ENCODE measurements at places on chromosomes 4 and X. TPM values are rescaled to one million over a fixed set of nuclear protein-coding genes. Genes with fewer than 3 reads are reported as not detected.

F9 gene
- not detected for total RNA-seq

PFKFB1 gene
- 0.65 TPM for total RNA-seq

SPATA4 gene
- not detected for total RNA-seq

POU4F2 gene
- not detected for total RNA-seq

GC gene
- total RNA-seq, result not detected

PLP1 gene
- not detected for total RNA-seq

SLC16A2 gene
- total RNA-seq, result 0.06 TPM

SASH3 gene
- 241 TPM for total RNA-seq

SHOX gene
- not detected for total RNA-seq

LRCH2 gene
- total RNA-seq, result not detected

- DNase-seq, result no peak
Observed at GRCh38 chr4:37434469-37434868, 189.9 kb downstream of the NWD2 start.

- DNase-seq, result no peak
Observed at GRCh38 chrX:2748171-2748814, 3.5 kb upstream of the XG start.

GRCh38 chr4:110680265-110680664, 57.4 kb upstream of the PITX2 start:
- DNase-seq, result no peak

DNA sequence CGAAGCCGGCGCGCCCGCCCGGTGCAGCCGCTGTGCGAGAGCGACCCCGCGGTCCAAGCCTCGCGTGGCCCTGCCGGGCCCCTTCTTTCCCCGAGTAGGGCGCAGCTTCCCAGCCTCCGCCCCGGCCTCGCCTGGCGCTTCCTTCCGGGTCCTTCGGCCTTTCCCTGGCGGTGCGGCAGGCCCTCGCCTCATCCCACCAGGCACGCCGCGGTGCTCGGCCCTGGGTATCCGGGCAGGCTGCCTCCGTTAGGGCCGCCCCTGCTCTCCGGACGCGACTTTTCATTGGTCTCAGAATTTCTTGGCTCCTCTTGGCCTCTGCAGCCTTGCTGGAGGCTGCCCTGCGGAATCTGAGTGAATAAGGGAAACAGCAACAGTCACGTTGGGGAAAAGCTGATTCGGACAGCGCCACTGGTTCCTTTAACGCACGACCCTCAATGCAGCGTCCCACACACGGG, 429 bp downstream of the UVSSA start:
- DNase-seq, result no peak

DNA sequence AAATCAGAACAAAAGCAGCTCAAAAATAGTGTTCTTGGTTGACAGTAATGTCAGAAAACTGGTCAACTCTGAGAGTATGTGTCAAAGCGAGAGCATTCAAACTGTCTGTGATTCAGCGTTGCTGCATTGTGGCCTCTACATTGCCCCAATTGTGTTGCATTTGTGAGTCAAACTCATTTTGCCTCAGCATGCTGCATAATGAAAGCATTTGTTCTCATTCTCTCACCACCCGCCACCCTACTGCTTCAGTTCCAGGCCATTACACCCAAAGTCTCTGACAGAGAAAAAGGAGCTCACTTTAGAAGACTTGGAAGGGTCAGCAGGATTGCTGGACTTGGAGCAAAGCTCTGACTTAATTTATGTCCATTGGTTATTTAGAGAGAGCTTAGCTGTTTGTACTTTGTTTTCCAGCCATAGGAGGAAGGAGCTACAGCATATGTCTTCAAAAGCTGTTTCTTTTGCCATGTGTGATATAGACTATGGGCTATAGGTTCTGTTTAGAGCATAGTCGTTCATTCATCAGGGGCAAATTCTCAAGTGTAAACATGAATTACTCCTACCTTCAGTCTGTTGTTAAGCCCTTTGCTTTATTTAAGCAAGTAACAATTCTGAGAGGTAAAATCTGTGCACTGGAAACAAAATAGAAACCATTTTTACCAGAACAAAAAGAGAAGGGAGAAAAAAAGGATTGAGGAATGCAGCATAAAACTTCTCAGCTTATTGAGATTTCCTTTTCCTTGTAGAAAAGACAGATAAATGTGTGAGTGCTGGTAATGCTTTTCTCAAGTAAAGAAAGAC, 153.4 kb upstream of the ANK2 start:
- no peak for DNase-seq

DNA sequence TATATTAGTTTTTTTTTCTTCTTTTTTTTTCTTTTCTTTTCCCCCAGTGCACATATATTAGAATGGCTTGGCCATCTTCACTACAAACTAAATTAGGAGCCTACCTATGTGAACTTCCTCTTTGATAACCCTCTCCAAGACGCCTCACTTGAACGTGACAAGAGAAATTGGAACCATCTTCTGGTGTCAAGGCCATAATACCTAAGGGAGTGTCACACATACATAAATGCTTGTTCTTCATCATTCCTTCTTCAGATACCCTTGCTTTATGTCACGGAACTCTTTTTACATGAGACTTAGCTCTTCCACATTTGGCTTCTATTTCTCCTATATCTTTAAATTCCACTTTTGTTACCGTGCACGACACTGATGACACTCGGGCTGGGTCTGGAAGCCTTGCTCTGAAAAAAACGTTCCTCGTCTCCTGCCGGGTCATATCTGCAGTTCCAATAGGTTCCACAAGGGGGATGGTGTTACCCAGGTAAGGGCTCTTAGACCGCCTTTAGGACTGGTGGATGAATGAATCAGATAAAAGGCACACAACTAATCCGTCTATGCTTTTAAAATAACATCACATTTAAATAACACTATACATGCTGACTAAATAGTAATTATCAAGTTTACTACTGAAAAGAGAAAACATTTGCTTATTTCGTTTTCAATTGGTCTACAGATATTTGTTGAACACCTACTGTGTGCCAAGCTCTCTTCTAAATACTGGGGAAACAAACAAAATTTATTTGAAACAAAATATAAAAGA, 19.9 kb downstream of the DGAT2L6 start:
- DNase-seq, result peak; percentile 27

- DNase-seq, result no peak
Observed at GRCh38 chrX:73916931-73917667, 354.1 kb downstream of the CHIC1 start.

- no peak for DNase-seq
Observed at GRCh38 chrX:105266456-105266855, 46.0 kb upstream of the TEX13A start.

DNA sequence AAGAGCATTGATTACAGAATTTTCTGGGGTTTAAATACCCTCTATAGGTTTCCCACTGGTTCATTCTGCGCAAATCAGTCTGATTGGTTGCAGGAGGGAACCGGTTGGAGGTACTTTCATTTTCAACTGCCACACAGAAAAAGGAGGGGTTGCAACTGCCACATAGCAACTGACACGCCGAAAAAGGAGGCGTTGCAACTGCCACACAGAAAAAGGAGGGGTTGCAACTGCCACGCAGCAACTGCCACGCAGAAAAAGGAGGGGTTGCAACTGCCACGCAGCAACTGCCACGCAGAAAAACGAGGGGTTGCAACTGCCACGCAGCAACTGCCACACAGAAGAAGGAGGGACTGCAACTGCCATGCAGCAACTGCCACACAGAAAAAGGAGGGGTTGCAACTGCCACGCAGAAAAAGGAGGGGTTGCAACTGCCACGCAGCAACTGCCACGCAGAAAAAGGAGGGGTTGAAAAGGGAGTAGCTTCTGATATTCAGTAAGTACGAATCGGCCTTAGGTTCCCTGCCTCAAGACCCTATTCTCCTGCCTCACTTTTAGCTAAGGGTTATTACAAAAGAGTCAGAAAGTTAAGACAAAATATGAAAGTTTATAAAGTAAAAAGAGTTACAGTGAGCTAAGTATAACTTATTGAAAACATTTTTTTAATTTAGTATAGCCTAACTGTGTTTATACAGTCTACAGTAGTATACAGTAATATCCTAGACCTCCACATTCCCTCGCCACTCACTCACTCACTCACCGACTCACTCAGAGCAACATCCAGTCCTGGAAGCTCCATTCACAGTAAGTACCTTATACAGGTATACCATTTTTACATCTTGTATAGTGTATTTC, 431.8 kb downstream of the KCTD8 start:
- DNase-seq, result no peak

- DNase-seq, result no peak
Observed at GRCh38 chr4:185280608-185281007, 71.2 kb downstream of the SNX25 start.

GRCh38 chr4:17823871-17824669, 13.3 kb downstream of the NCAPG start:
- DNase-seq, result no peak

GRCh38 chrX:104806346-104806745, 240.3 kb downstream of the IL1RAPL2 start:
- DNase-seq, result no peak

GRCh38 chr4:75542824-75543223, 13.0 kb upstream of the ODAPH start:
- no peak for DNase-seq

GRCh38 chr4:68460085-68460484, 12.8 kb downstream of the TMPRSS11E start:
- DNase-seq, result no peak

Data from activated naive CD8-positive, alpha-beta T cell treated with anti-CD3 and anti-CD28 coated beads, Interleukin-2, amount 10 ng/mL, durations not matched to agents 7 days and 5 days (primary cell).